ENCODE measurements at places on chromosomes 1 and 21.

DNA sequence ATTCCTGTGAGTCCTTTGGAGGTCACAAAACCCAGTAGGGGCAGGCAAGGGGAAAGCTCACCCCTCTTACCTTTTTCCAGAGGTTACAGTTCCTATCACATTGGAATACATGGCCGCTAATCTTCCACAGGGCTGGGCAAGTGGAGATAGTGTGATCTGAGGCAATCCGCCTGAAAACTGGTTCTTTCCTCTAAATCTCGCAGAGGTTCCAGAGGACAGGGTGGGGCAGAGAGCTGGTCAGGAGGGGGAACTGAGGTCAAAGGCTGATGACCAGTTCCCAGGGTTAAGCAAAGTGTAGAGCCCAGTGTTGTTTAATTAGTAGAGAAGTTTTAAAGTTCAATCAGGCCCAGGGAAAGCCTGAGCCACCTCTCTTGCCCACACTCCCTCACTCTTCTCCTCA is at the start of gene SERPINC1:
Gene SERPINC1, minus strand, starts transcription at position 179 of the 400 bp plus-strand sequence. Its CDS starts 68 bp downstream, at position 111.
- DNase-seq: no peak

DNA sequence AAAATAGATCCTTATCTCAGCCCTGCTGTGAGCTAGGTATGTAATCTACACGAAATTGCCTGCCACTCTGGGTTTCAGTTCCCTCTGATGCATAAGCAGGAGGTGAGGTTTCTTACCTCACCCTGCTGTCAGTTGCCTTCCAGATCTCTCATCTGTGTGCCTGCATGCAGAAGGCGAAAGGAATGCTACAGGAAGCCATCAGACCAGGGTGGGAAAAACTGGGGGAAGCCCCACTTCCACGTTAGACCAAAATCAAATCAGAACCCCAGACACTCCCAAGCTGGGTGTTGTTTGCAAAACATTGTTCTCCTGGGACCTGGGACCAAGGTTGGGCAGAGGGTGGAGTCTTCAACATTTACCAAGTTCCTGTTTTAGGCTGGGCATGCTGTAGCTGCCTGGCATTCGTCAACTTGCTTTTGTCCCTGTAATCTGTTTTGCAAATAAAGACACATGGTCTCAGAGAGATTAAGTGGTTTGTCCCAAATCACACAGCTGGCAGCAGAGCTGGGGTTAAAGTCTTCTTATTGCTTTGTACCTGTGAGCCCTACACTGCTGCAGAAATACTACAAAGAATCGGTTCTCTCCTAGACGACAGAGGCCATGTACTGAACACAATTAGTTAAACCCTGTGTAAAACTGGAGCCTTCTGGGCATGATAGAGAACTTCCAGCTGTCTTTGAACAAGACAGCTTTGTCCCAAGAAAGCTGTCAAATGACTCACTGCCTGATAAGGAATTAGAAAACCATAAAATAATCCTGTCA is 389.7 kb upstream of the RUNX1 start:
- peak; percentile 11 for DNase-seq

- DNase-seq: no peak
Measured at GRCh38 chr1:16605532-16606505, 7.5 kb downstream of the NBPF1 start.

DNA sequence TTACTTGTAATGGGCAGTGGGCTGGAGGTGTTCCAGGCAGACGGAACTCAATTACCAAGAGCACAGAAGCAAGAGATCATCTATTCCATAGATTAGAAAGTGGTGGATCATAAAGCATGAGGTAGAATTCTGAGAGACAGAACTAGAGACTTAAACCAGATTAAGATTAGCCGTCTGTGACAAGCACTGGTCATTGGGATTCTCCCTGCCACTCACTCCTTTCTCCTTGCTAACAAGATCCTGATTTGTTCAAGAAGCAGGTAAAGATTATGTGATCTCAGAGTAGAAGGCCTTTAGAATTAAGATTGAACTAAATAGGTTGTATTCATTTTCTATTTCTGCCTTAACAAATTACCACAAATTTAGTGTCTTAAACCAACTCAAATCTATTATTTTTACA is 1.5 kb upstream of the HSPA13 start:
- no peak for DNase-seq

DNA sequence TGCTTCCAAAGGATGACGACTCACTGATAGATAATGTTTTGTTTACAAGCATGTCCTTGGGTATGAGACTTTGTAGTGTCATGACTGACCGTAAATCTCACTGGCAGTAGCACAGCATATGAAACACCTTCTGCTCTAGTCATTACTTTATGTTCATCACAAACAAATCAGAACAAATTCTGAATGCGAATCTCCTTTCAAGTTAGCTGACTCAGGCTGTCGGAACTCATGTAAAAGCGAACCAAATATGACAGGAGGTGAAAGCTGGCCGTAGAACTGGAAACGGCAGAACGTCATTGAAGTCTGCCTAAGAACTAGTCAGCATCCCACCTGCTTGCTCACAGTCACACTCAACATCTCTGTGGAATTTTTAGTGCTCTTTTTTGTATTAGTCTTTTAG is 143.9 kb downstream of the RGS7 start:
- no peak for DNase-seq

GRCh38 chr1:246157516-246157915 is 349.6 kb downstream of the SMYD3 start:
- no peak for DNase-seq
